ENCODE measurements at places on chromosomes 2 and 18.

DNA sequence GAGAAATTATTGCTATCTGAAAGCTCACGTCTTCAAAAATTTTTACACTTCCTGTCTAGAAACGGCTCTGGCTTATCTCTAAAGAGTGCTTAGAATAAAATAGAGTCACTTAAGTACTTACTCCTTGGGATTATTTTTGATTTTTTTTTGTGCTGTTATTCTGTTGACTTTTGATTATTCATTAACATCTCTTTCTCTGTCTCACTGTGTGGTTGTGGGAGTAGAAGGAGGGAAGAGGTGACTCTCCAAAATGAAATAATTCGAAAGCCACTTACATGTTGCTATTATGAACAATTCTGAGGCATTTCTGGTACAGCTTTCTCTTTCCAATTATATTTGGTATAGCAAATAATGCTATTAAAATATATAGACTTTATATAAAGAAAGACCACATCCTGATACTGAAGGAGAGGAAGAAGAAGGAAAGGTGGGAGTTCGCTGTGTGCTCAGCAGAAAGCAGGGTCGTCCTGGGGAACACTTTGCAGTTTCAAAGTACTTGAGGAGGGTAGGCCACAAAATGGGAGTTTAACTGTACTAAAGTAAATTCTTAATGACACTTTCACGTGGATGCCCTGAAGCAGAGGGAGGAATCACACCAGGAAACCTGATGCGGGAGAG, 9.6 kb upstream of the MMADHC start:
- no peak for DNase-seq

DNA sequence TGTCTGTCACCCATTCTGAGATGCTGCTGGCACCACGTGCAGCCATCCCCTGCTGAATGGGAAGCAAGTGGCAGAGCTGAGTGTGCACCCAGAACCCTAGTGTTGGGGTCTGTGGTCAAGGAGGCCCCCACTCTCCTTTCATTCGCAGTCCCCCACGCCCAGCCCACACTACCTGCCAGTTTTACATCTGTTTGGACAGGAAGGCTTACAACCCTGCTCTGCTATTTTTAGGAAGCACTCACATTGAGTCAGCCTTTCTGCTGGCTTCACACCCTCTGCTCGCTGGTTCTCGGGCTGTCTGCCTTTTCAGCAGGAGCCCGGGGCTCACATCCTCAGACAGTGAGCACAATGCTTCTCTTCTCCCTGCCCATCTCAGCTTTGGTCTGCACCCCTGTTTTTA, 10.7 kb upstream of the ADCY3 start:
- no peak for DNase-seq

GRCh38 chr2:14358774-14359173, 273.7 kb upstream of the LRATD1 start:
- no peak for DNase-seq

DNA sequence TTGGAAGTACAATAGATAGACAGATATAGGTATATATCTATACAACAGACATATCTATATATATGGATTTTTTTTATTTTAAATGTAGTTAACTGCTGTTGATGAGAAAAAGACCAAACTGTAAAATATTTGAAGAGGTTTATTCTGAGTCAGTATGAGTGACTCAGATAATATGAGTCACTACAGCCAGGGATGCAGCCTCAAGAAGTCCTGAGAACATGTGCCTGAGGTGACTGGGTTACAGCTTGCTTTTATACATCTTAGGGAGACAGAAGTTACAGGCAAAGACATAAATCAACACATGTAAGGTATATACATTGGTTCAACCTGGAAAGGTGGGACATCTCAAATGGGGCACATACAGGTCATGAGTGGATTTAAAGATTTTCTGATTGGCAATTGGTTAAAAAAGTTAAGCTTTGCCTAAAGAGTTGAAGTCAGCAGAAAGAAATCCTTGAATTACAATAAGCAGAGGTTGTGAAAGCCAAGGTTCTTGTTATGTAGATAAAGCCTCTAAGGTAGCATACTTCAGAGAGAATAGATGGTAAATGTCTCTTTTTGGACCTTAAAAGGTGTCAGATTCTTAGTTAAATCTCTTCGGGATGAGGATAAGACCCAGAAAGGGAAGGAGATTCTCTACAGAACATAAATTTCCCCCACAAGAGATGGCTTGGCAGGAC, 149.9 kb downstream of the RBM43 start:
- DNase-seq: no peak

- DNase-seq: no peak
These were observed 421 bp upstream of the CNTNAP5 start for GRCh38 chr2:124024561-124025170.

GRCh38 chr2:236498369-236498768, 71.3 kb upstream of the ACKR3 start:
- DNase-seq: no peak

DNA sequence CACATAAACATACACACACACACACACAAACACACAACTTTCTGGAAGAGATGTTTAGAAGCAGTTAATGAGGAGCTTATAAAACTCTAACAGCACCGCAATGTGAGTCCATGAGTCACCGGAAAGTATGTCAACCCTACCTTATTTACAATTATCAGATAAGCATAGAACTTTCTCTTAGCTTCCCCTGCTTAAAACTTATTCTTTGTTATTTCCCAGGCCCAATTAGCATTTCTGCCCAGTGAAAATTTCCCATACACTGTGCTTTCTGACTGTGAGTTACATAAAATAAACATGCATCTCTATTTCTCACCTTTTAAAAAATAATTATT, 737.6 kb downstream of the LRP1B start:
- no peak for DNase-seq

DNA sequence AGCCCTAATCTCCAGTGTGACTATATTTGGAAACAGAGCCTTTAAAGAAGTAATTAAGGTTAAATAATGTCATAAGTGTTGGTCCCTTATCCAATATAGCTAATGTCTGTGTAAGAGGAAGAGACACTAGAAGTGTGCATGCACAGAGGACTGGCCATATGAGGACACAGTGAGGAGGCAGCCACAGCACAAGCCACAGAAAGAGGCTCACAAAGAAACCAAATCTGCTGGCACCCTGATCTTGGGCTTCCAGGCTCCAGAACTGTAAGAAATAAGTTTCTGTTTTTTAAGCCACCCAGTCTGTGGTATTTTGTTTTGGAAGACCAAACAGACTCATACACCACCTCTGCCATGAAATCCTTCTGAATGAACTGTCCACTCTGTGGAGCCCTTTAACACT, 186.4 kb upstream of the SLC39A10 start:
- no peak for DNase-seq
